ENCODE measurements at places on chromosomes 1 and 21.

GRCh38 chr1:109167001-109167506, 46.7 kb upstream of the SARS1 start:
- no peak for DNase-seq

DNA sequence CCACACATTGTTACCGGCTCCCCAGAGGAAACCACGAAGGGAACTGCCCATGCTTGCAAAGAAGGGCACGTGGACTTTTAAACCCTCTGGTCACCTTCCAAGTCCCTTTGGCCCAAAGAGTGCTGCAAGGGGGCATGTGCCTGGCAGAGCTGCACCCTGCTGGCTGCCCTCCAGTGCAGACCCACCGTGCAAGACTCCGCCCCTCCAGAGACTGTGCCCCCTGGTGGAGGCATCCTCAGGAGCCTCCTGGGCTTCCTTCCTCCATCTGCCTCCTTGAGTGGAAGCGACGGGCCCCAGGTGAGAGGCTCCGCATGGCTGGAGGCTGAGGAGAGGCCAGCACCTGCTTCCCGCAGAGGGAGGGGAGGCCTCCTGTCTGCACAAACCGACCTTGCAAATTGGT, 100.6 kb downstream of the CRYAA start:
- DNase-seq = peak; percentile 58

DNA sequence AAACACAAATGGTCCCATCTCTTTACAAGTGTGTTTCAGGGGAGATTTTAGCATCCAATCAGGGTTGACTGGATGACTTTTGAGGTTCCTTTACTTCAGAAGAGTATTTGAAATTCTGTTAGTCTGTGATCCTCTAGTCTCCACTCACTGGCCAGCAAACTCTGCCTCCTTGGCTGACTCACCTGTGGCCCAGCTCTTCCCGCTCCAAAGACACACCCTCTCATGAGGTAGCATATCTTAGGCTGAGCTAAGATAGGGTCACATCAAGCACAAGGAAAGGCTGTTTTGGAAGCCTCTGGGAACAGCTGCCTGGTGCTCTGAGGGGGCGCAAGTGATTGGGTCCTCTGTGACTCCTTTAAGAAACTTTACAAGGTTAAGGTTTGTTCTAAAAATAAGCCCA, 102.3 kb upstream of the FGGY start:
- no peak for DNase-seq

- no peak for DNase-seq
Observed at GRCh38 chr1:101261623-101262022, 24.8 kb downstream of the S1PR1 start.

All from WTC11 (cell line).